ENCODE measurements at places on chromosomes 13 and 19. TPM values are rescaled to one million over a fixed set of nuclear protein-coding genes. Genes with fewer than 3 reads are reported as not detected.
A peak's percentile ranks its signal among the peaks of the same experiment; 100 is the strongest.

- no peak for DNase-seq
Observed at GRCh38 chr13:90702050-90702449, 645.4 kb upstream of the MIR17HG start.

GRCh38 chr13:23609874-23610576 is 39.8 kb downstream of the TNFRSF19 start:
- DNase-seq = no peak

- no peak for DNase-seq
Observed at GRCh38 chr19:28294395-28294794, 918.6 kb downstream of the UQCRFS1 start.

- DNase-seq = no peak
Observed at GRCh38 chr19:32254509-32254890, 90.9 kb upstream of the ZNF507 start.

- no peak for DNase-seq
Observed at GRCh38 chr19:29497241-29497640, 28.6 kb upstream of the VSTM2B start.

DNA sequence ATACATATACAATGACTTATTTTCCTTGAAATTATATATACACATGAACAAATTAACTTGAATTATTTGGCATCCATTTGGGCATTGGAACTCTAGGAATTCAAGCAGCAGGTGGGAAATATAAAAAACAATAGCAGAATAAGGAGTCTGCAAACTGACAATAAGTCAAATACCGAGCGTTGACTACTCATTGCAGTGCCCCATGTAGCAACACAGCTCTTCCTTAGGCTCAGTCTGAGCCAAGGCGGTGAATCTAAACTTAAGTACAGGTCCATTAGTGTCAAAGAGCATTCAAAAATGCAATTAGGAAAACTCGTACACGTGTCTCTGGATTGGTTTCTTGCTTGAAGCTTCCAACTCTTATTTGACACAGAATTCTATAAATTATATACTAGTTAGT is 462.5 kb upstream of the KLF12 start:
- DNase-seq = no peak

- DNase-seq = no peak
Observed at GRCh38 chr13:21338156-21338555, 120.9 kb downstream of the ZDHHC20 start.

Gene TBXA2R
- polyA plus RNA-seq = 2.7 TPM

DNA sequence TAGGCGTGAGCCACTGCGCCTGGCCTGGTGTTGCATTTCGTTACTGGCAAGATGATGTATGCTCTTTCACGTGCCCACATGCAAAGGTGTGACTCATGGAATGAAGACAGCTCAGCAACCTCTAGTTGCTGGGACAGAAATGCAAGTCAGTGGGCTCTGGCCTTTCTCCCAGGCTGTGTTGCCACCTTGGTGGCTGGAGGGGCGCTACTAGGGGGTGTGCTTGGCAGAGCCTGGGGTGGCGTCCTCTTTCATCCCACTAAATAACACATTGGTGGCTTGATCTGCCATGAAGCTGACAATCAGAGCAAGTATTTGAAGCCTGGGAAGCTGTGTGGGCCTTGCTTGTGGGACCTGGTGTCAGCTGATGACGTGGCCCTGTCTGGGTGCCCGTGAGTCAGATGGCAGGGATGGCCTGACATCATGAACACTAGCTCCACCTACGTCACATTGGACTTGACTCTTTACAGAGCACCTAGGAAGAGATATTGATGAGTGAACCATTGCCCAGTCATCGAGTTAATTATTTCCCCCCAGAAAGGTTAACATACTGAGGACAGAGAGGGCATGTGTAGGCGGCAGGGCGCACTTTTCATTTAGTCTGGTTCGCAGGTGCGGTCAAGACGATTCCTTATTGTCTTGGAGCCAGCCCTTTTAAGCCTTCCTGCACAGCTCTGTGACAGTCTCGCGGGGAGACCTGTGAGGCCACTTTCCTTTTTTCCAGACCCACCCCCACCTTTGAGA is 154.2 kb downstream of the TM9SF2 start:
- no peak for DNase-seq

GRCh38 chr13:45654633-45655349 is 39.3 kb upstream of the ERICH6B start:
- no peak for DNase-seq

- no peak for DNase-seq
Observed at GRCh38 chr19:44003461-44004009, 778 bp downstream of the ZNF230 start.

- no peak for DNase-seq
Observed at GRCh38 chr13:105979131-105980011, 556.1 kb downstream of the EFNB2 start.

Gene NCR1
- 0.10 TPM for polyA plus RNA-seq

Gene ALDH16A1
- 16.6 TPM for polyA plus RNA-seq

DNA sequence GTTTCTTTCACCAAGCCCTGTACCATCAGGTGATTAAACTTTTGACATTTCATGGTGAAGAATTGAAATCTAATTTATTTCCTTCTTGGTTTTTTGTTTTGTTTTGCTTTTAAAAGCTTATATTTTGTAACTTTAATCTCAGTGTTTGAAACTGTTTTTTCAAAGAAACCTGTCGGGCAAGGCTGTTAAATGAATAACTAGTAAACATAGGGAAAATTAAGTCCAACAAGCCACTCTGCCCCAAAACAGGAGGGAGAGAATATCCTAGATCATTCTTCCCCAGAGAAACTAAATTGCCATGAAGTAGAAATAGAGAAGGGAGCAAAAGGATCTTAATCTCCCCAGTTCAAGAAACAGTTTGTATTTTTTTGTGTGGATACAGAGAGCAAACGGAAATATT is 98.2 kb downstream of the FREM2 start:
- peak; percentile 28 for DNase-seq

Gene C1QTNF9B
- polyA plus RNA-seq = 0.20 TPM

DNA sequence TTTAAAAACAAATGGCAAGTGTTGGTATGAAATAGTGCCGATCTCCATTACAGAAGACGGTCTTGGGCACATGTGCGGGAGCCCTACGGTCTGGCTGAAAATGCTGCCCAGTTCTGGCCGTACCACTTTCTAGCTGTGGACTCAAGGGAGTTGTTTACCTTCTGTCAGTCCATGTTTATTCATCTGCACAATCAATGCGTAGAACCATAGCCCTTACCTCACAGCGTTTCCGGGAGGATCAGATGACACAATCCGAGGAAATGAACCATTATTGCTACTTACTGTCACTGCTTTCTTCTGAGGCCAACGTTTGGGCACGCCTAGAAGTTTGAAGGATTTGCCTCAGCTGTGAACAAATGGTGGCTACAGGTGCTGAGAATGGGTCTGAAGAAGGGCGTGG is 31.2 kb downstream of the GADD45B start:
- DNase-seq = no peak

DNA sequence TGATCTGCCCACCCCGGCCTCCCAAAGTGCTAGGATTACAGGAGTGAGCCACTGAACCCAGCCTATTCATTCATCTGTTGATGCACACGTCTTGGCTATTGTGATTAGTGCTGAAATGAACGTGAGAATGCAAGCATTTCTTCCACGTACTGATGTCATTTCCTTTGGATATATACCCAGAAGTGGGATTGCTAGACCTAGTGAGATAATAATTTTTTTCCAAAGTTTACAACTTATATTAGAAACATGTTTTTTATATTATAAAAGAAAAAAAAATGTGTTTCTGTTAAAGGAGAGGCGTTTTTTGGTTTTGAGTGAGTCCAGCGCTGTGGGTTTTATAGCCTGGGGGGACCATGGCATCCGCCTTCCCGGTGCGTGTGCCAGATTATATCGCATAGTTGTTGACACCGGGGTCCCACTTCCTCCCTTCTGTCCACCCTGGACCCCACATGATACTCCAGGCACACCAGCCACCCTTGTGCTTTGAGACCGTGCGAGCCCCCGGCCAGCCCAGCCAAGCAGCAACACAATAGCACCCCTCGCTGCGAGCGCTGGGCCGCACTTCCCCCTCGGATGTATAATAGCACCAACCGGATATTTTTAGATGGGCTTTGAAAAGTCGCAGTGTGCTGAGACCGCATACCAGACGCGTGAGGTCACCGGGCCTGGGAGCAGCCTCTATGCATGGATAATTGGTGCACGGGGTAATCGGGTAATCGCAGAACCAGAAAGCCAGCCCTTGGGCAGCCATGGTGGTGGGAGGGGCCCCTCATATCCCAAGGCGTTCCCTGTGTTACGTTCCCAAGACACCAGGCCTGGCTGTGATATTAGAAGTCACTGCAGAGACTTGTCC is 59.6 kb downstream of the MYO9B start:
- peak; percentile 89 for DNase-seq

GRCh38 chr19:2586196-2586595 is 110.3 kb downstream of the GADD45B start:
- DNase-seq = no peak

DNA sequence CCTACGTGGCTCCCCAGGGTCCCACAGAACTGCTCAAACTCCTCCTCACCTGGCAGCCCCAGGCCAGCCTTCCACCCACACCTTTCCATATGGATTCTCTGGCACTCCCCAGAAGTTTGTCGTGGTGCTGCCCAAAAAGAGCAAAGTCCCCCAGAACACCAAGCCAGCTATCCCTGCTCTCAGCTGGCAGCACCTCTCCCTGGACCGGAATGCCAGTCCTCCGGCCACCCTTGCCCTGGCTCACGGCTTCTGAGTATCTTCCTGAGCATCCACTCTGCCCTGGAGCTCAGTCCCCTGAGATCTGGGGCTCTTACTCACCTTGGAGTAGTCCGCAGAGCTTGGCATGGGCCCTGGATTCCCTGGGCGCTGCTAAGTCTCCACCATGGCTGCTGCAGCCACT is 166.5 kb upstream of the ZNF507 start:
- no peak for DNase-seq

- no peak for DNase-seq
Observed at GRCh38 chr13:93872376-93872775, 607.1 kb downstream of the DCT start.

Gene POSTN
- 442 TPM for polyA plus RNA-seq

Gene CDK8
- 26.1 TPM for polyA plus RNA-seq

Measured in right renal pelvis (tissue), 4 donors.